Sigmoid colon (tissue), 7 donors: ENCODE measurements at places on chromosomes 1 and 21. TPM values are rescaled to one million over a fixed set of nuclear protein-coding genes. Genes with fewer than 3 reads are reported as not detected.

GRCh38 chr1:107883562-107883961, 81.4 kb downstream of the VAV3 start:
- H3K4me3 ChIP-seq: no peak overlapping the region
- no peaks in the 10 kb centered on the region for H3K27me3 ChIP-seq
- no peak overlapping the region for H3K27ac ChIP-seq
- no peak for DNase-seq
- no peaks in the 10 kb centered on the region for H3K36me3 ChIP-seq

DNA sequence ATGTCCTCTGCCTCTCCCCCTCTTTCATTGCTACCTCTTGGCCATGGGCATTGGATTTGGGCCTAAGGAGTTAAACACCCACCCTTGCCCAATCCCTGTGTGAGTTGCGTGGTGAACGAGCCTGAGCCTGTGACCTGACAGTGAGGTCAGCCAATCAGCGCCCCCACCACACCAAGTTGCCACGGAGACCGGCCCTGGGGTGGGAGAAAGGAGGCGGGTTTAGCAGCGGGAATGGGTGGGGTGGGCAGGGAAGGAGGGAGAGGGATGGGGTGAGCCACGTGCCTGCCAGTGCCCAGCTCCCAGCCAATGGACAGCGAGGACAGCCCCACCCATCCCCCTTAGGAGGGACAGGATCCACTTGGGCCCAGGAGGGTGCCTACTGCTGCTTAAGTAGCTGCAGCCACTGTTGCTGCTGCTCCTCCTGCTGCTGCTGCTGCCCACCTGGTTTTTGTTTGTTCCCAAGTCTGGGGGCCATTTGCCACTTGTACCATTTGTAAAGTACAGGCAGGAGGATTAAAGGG, 9.5 kb downstream of the ZBTB7B start:
- no peaks in the 10 kb centered on the region for H3K27me3 ChIP-seq
- peak; percentile 90 for DNase-seq
- H3K4me3 ChIP-seq: no peak overlapping the region
- H3K36me3 ChIP-seq: peaks cover 5% of the 10 kb centered on the region

TPTE gene
- polyA plus RNA-seq: not detected

MYCL gene
- 8.2 TPM for polyA plus RNA-seq

DNA sequence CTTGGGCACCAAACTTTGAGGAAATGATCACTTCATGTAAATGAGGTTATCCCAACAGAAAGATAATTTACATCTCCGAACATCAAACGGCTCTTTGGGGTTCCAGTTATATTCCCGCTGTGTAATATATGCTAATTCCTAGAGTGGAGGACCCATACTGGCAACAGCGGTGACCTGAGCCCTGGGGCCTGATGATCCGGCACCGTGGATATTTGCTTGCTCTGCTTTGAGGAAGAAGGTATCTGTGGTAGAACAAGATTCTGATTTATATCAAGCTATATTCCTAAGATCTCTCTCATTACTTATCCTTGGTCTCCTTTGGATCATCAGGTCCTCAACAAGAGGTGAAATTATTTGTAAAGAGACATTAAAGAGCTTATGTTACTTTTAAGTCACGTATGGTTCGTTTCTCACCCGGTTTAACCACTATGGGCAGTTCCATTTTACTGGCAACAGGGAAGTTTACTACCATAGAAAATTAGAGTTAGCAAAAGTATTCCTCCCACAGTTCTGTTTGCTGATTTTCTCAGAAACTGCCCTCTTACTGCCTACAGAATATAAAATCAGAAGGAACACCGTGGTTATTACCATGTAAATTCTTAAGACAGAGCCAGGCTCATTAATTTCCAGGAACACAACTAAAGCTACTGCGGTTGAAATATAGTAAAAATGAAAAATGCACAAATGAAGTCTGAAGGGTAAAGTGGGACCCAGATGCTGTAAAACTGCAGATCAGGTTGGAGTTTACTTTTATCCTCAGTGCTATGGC, 56.7 kb downstream of the MRPL39 start:
- no peak overlapping the region for H3K4me3 ChIP-seq
- no peak overlapping the region for H3K27ac ChIP-seq
- no peaks in the 10 kb centered on the region for H3K4me1 ChIP-seq

DNA sequence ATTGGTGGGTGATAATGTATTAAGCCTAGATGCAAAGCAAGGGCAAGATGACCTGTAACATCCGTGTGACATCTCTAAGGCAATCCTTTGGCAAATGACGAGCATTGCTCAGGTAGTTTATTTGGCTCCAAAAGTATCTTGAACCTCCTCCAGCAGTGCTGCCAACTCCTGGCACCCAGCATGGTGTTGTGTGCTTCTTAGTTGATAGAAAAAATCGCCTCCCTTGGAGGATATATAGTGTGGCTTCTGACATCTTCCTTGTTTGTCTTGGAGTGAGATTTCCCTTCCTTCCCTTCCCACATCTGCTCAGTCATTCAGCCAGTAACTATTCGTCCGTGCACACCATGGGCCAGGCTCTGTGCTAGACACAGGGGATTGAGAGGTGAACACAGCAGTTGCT, 121.8 kb downstream of the TOMM20 start:
- DNase-seq: peak; percentile 39
- H3K4me3 ChIP-seq: no peak overlapping the region
- H3K27me3 ChIP-seq: no peaks in the 10 kb centered on the region
- H3K36me3 ChIP-seq: no peaks in the 10 kb centered on the region
